ENCODE measurements at places on chromosomes 7 and 10. TPM values are rescaled to one million over a fixed set of nuclear protein-coding genes. Genes with fewer than 3 reads are reported as not detected.

- DNase-seq, result no peak
Observed at GRCh38 chr10:2925631-2926030, 141.7 kb upstream of the PFKP start.

- no peak for DNase-seq
Observed at GRCh38 chr7:117217106-117218035, 105.5 kb downstream of the WNT2 start.

- DNase-seq, result no peak
Observed at GRCh38 chr7:37410305-37411229, 38.1 kb downstream of the ELMO1 start.

DNA sequence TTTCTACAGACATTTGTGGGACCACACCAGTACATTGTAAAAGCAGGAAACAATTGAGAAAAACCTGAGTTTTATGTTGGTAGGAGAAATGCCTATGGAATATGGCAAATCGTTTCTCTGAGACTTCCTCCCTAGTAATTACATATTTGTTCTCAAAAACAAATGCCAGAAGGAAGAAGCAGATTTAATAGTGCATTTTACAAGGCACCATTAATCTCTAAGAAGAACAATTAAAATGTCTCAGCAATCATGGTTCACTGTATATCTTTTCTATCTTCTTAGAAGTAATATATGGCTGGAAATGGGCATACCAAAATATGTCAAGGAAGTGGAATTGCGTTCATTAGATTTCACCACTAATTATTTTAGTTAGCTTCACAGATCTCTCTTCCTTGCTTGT lies 13.3 kb downstream of the CAV1 start:
- no peak for DNase-seq

DNA sequence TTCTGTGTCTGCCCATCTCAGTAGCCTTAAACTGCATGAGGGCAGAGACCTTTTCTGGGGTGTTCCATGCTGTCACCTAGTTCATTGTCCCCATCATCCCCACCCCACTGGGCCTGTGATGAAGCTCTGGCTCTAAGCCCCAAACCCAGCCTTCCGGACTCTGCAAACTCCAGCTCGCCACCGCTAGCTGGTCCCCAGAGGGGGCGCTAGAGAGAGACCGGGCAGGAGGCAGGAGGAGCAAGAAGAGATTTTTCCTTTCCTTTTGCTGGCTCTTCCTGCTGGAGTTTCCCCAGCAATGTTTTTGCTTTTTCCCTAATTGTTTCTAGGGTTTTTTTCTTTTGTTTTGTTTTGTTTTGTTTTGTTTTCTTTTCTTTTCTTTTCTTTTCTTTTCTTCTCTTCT lies 234.4 kb downstream of the TEX36 start:
- no peak for DNase-seq

DNA sequence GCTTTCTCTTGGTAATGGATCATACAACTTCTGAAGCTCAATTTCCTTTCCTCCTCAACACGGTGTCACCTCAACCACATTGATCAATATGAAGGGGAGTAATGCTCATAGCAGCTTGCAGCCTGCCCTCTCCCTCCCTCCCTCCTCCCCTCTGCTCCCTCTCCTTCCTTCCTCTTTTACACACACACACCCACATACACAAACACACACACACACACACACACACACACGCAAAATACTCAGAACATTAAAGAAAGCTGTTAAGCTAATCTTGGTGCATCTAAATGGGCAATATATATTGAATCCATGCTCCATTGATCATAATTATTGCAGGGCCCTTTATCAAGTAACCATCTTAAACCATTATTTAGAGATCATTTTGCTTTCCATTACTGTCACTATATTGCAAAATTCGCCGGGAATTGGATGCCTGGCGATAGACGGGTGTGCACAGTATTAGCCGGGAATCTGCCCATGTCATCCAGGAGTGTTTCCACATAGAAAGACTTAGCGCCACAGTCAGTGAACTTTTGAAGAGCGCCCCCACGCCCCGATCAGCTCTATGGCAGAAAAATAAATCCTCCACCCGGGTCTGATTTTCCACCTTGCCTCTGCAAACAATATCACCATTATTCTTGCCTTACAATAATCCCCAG lies 122.0 kb downstream of the PRLHR start:
- no peak for DNase-seq

DNA sequence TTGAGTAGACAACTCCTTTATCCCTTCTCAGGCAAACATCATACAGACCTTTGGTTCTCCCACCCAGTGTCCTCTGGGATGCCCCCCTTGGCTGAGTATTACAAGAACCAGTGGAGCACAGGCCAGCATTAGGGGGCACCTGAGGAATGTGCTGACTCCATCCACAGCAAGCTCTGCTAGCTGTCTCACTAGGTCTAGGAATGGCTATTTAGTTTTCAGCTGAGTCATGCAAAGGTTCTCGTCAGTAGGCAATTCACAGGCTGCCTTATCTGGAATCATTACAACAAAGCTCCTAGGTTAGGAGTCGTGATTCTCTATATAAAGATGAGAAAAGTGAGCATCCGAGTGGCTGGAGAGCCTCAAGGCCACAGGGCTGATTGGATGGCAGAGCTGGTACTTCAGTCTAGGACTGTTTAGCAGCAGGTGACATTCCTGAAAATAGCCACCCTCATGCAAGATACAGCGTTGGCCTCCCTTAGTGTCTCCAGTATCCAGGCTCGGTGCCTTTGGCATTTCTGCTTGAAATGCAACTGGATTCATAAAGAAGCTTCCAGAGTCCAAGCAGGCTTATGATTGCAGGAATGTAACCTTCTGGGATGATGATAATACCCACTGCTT lies 75.8 kb downstream of the CDCA7L start:
- no peak for DNase-seq

GRCh38 chr7:18350678-18351077 lies 144.9 kb upstream of the HDAC9 start:
- DNase-seq, result no peak

DNA sequence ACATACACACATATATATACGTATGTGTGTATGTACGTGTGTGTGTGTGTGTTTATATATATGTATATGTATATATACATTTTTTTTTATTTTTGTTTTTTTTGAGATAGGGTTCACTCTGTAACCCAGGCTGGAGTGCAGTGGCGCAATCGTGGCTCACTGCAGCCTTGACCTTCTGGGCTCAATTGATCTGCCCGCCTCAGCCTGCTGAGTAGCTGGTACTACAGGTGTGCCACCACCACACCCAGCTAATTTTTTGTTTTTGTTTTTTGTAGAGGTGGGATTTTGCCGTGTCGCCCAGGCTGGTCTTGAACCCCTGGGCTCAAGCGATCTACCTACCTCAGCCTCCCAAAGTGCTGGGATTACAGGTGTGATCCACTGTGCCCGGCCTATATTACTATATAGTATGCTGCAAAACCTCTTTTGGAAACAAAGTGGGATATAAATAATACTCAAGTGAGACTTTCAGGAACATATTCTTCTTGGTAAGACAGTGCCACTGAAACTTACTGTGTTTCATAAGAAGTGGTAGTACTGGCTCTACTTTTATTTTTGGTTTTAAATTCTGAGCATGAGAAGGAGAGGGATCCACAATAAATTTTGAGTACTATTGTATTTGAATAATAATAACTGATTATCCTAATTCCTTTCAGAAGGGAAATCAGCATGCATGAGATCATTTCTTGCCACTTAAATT lies 51.0 kb downstream of the MLLT10 start:
- no peak for DNase-seq

NXPH1 gene
- not detected for total RNA-seq

GNAT3 gene
- not detected for total RNA-seq

NUTM2B gene
- 0.24 TPM for total RNA-seq

GPR26 gene
- total RNA-seq, result not detected

NACAD gene
- total RNA-seq, result 0.99 TPM

CYP2C19 gene
- 0.30 TPM for total RNA-seq

HMX3 gene
- not detected for total RNA-seq
